ENCODE measurements at places on chromosomes 5 and 9. TPM values are rescaled to one million over a fixed set of nuclear protein-coding genes. Genes with fewer than 3 reads are reported as not detected.

SNCAIP gene
- total RNA-seq: not detected

SLC6A3 gene
- not detected for total RNA-seq

OR13F1 gene
- not detected for total RNA-seq

UGT3A1 gene
- not detected for total RNA-seq
